ENCODE measurements at places on chromosomes 5 and 9.

- no peak for DNase-seq
These were observed 458.0 kb downstream of the DMAC1 start for GRCh38 chr9:7341571-7341970.

DNA sequence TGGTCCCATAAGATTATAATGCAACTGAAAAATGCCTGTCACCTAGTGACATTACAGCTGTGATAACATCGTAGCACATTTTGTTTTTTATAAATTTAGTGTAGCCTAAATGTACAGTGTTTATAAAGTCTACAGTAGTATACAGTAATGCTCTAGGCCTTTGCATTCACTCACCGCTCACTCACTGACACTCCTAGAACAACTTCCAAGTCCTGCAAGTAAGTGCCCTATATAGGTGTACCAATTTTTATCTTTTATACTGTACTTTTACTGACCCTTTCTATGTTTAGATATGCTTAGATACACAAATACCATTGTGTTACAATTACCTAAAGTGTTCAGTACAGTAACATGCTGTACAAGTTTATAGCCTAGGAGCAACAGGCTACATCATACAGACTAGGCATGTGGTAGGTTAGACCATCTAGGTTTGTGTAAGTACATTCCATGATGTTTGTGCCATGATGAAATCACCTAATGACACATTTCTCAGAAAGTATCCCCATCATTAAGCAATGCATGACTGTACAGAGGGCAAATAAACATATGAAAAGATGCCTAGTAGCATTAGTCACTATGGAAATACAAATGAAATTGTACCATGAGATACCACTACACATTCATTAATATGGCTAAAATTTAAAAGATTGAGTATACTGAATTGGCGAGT, 127.6 kb downstream of the TRPM6 start:
- DNase-seq = no peak

DNA sequence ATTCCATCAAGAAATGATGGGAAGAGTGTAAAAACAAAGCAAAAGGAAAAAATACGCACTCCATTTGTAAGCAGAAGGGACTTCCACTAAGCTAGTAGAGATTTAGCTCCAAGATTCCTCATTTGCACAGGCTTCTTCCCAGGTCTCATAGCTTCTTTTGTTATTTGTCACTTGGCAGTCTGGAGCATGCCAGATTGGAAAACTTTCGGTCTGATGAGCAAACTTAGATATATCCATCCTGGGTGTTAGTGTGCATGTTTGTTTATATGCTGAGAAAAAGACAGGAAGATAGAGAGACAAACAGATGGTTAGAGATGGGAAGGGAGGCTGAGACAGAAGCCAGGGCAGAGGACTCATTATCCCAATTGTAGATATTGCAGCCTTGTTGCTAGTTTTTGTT, 1644.5 kb upstream of the NUDT12 start:
- DNase-seq = no peak

GRCh38 chr5:137507150-137507549, 8.0 kb upstream of the SPOCK1 start:
- DNase-seq = no peak

GRCh38 chr5:96209829-96210228, 223.2 kb downstream of the PCSK1 start:
- no peak for DNase-seq

DNA sequence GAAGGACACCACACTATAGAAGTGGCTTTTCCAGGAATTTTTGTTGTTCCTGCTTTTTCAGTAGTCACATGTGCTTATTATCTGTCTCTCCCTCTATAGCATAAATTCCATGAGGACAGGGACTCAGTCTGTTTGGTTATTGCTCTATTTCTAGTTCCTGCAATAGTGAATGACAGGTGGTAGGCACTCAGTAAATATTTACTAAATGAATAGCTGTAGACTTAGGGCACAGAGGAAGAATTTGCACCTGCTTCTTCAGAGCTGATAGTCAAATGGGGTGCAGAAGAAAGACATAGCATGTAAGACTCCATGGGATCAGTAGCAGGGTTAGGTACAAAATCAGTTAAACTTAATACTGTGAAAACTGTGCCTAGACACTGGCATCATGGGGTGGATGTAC, 580.2 kb downstream of the CCDC171 start:
- DNase-seq = no peak

- no peak for DNase-seq
These were observed 142.1 kb downstream of the GPBP1 start for GRCh38 chr5:57315941-57316340.

DNA sequence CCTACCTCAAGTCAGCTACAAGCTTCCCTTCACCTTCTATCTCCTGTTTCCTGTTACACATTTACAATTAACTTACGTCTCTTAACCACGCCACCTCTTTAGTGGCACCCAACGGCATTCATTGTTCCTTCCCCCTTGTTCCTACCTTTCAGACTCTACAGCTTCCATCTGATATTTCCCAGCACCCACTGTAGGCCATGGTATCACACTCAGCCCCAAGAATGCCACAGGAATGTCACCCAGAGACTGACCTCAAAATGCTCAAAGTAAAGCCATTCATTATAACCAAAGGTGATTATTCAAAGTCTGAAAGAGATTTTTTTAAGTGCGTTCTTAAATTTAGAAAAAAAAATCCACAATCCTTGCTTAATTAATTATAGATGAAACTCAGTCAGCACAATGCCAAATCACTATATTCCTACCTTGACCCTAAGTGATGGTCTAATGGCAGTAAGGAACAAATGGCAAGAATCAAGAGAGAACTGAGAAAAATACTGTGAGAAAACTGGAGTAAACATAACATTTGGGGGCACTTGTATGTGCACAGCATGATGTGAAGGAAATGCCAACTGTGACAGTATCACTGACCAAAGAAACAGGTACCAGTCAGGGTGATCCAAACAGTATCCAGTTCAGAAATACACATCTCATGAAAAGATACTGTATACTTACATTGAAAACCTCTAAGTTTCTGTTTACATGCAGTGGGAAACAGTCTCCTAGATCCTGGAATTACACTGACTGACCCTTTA, 52.1 kb downstream of the CTNND2 start:
- no peak for DNase-seq

- no peak for DNase-seq
These were observed 104.7 kb downstream of the LHFPL2 start for GRCh38 chr5:78543916-78544315.

Measured in stimulated activated CD8-positive, alpha-beta memory T cell treated with anti-CD3 and anti-CD28 coated beads, Interleukin-4, amount 100 ng/mL, for 48 hours (primary cell).